T-helper 2 cell (primary cell): ENCODE measurements at places on chromosomes 16 and 17.

DNA sequence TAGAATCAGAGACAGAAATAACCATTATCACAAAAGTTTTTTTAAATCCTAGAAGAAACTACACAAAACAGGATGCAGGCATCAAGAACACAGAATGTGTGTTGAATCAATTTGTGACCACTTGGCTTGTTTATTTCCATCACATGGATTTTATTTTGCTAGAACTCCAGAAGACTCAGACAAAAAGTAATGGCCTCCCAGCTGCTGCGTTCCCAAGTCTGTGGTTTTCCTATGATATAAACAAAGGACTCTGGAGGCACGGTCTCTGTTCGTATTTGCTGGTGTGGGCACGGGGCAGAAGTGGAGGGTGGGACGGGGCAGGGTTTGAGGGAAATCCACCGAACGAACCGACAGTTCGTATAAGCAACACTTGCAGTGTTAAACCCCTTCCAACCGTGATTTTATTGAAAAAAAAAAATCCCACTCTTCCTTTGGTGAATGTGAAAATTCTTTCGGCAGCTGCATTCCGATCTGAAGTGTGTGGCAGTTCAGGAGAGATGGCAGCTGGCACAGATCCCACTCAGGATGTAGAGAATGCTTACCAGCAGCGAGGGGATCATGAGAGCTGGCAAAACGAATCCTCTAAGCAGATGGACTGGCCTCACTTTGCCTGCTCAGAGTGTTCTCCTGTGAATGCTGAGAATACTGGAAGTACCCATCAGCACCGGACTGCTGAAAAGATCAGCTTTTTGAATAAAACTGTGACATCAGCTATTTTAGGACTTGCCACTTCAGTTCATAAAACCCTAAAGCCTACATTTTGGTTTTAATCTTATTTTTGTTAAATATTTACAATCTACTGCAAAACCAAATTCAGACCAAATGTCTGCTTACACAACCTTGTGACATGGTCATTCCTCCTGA, 165.2 kb downstream of the VPS53 start:
- no peak for DNase-seq

GRCh38 chr16:27414788-27415431, 12.9 kb downstream of the IL21R start:
- DNase-seq, result no peak

- no peak for DNase-seq
Observed at GRCh38 chr16:59179446-59180082, 445.4 kb upstream of the GOT2 start.

- no peak for DNase-seq
Observed at GRCh38 chr17:43790311-43790940, 10.2 kb downstream of the CFAP97D1 start.

GRCh38 chr17:80660527-80661198, 116.0 kb downstream of the RPTOR start:
- DNase-seq, result no peak

- DNase-seq, result no peak
Observed at GRCh38 chr16:86911437-86911958, 333.1 kb downstream of the FOXL1 start.

DNA sequence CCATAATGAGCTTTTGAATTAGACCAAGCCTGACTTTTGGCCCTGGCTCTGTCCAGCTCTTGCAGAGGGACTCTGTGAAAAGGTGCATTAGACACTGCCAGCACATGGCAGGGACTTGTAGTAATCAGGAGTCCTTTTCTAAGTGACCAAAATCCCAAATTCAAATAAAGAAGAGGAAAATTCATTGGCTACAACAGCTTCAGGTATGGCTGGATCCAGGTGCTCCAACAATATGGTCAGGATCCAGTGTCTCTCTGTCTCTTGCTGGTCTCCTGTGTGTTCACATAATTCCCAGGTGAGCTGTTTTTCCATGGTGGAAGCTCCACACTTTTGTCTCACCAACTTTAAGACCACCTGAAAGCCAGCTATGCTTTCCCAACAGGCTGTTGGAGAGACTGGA, 358.8 kb upstream of the TNRC6C start:
- no peak for DNase-seq

DNA sequence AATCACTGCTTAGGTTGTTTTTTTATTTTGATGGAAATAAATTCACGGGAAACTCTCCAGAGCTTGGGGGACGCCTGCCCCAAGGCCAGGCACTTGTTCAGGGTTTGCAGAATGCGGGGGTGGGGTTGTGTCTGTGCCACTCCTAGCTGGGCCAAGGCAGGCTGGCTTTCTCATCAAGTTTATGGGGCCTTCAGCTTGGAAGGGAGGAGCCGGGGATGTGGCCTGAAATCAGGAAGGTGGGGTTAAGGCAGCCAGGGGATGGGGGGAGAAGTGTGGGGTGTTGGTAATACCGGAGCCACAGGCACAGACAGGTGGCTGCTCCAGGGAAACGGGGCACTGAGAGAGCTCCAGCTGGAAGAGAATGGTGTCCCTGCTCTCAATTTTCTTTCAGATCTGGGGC, 1.7 kb upstream of the CHAD start:
- DNase-seq, result no peak

- DNase-seq, result no peak
Observed at GRCh38 chr17:61452301-61453290, at the start of gene TBX4. TBX4 (plus strand) TSS chr17:61452422; CDS start chr17:61456491, 4,069 bp downstream.

DNA sequence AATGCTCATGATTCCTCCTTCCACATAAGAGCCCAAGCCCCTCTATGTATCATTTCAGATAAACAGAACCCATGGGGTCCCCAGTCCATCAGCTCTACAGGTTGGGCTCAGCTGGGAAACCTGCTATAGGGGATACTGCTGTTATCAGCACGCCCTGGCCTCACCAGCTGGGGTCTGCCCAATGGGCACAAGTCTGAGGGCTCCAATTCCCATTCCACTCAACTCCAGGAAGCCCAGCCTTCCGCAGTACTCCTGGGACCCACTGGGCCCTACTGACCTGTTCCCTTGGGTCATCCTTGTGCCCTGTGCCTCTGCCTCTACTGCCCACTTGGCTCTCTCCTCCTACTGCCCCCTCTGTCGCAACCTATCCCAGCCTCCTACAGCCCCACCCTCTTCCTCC, 16.2 kb upstream of the XYLT2 start:
- no peak for DNase-seq

DNA sequence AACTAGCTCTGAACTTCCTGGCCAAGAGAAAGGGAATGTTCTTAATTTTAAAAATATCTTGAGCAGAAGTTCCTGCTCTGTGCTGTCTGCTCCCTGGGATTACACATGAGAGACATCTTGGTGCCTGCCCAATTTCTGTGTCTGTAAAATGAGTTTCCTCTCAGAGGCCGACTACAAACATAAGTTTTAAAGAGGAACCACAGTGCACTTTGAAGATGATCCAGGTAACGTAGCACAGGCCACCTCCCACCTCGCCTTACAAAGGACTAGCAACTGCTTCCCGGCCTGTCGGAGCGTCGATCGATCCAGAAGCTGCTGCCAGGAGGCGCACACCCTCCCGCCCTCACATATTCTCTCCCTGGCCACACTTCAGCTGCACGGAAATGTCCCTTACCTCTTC, 55.0 kb upstream of the ATP2A3 start:
- DNase-seq, result no peak

GRCh38 chr16:49851468-49851787, 4.5 kb downstream of the ZNF423 start:
- no peak for DNase-seq

DNA sequence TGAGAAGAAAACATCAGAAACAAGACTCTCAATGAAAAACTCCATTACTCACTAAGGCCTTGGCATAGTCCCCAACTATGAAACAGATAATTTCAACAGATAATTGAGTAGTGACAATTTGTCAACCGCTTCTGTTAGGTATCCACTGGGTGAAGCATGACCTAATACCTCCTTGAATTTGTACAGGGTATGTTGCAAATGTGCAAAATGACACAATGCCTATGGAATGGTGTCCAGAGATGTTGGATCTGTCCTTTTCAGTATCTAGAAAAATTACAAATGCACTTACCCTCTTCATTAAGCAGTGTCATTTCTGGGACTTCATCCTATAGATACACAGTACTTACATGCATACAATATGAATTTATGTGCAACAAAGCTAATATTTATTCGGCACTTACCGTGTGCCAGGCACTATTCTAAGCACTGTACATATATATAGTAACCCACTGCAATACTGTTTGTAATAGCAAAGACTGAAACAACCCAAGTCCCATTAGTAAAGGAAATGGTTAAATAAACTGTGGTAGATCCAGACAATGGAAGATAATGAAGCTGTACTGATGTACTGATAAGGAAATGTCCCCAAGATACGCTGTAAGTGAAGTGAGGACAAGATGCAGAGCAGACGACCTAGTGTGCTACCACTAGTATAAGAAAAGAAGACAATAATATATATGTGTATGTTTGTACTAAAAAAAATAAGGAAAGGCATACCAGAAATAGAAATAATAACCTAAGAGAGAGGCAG, 21.4 kb upstream of the SLC6A4 start:
- DNase-seq, result no peak

GRCh38 chr17:40247926-40248495, 28.9 kb downstream of the WIPF2 start:
- DNase-seq, result no peak

- peak; percentile 42 for DNase-seq
Observed at GRCh38 chr17:45077643-45078042, 16.5 kb downstream of the NMT1 start.

DNA sequence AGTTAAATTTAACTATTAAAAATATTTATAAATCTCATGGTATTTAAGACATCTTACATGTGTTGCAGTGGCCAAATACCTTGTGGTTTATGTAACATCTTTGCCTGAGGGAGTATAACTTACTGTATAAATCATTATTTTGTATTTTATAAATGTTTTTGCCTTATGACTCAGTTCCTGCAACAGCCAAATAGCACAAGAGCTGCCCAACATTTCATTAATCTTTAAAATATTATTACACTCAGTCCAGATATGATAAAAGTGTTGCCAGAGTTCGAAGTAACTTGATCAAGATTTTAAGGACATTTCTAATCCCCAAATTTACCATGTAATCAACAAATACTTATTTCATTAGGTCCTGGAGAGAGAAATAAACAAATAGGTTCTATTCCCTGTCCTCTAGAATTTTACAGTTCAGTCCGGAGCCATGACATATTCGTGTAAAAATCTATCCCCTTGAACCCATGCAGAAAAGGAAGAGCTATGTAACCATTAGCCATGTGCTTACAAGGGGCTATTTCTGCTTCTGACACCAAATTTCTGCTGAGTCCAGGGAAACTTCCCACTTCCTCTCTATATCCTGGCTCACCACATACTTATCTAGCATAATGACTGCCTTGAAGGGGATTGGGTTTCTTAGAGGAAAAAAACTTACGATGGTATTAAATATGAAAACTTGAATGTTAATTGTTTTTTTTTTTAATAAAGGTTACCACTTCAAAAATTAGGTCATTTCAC, 44.0 kb downstream of the IRX6 start:
- DNase-seq, result no peak

- no peak for DNase-seq
Observed at GRCh38 chr17:66518677-66519076, 216.3 kb downstream of the PRKCA start.

GRCh38 chr17:83108709-83109108, 29.3 kb downstream of the METRNL start:
- DNase-seq, result no peak

- peak; percentile 74 for DNase-seq
Observed at GRCh38 chr16:72664509-72665408, 383.2 kb downstream of the ZFHX3 start.

DNA sequence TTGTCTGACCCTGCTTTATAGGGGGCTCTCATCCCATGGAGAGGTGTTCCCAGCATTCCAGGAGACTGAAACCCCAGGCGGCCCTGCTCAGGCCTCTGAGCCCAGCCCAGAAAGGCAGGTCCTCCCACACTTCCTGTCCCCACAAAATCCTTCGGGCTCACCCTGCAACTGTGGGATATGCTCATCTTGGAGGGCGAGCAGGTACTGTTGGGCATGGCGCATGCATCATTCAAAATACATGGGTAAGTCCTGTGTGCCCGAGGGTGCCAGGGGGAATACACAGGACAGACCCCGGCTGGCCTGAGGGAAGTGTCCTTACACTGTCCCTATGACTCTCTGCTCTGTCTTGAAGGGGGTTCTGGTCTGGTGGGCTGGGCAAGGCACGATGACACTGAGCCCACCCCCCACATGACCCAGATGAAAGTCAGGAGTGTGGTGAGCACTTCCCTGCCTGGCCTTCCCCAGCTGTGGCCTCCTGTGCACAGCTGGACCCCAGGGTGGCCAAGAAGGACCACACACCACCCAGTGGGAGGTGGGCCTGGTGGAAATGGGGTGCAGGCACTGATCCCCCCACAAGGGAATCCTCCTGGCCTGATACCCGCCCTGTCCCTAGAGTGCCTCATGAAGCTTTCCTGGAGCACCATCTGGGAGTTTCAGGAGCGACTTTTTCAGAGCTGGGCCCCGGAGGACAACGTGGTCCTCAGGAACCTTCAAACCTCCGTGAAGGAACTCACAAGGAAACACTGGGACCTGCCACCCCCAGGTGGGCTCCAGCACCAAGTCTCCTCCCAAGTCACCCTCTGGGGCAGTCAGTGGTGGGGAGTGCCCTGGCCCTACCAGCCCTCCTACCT, 46.7 kb downstream of the USP22 start:
- DNase-seq, result no peak

- DNase-seq, result no peak
Observed at GRCh38 chr16:81036751-81037350, 1.2 kb downstream of the ATMIN start.

DNA sequence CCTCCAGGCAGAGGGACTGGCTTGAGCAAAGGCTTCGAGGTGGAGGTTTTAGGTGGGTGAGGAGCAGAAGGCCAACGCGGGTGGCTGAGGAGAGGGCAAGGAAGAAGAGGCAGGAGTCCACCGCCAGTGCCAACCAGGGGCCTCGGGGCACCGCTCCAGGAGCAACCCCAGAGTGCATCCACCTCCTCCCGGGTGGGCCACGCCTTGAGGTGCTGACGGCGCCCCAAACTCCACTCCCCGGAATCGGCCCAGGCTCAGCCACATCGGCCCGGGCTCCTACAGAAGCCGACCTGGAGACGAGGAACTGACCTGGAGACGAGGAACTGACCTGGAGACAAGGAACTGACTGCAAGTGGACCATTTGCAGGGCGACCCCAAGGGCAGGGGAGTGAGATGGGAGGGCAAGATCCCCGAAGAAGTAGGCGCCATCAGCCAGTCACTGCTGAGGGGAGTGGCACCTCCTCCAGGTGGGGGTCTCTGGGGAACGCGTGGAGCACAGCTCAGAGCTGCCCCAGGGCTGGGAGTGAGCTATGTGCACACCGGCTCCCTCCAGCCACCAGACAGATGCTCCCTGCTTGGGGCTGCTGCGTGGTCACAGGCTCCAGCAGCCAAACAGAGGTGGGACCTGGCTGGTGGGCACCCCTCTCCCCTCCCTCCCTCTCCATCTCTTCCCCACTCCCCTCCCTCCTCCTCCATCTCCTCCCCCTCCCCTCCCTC, 29.2 kb upstream of the CBFA2T3 start:
- no peak for DNase-seq

- no peak for DNase-seq
Observed at GRCh38 chr16:4826526-4826925, 20.6 kb downstream of the GLYR1 start.

GRCh38 chr17:14950216-14950615, 314.9 kb downstream of the PMP22 start:
- DNase-seq, result no peak

GRCh38 chr16:72191551-72191950, 19.6 kb upstream of the PMFBP1 start:
- no peak for DNase-seq

GRCh38 chr16:57411362-57411976, 6.9 kb downstream of the CCL17 start:
- DNase-seq, result no peak

- DNase-seq, result no peak
Observed at GRCh38 chr16:1830213-1830612, 3.2 kb downstream of the FAHD1 start.

- DNase-seq, result no peak
Observed at GRCh38 chr16:83969771-83970429, 1.9 kb downstream of the NECAB2 start.

GRCh38 chr17:2929881-2930533, 133.4 kb downstream of the OR1D5 start:
- no peak for DNase-seq
